Bronchial smooth muscle cell (primary cell): ENCODE measurements at places on chromosomes 12 and 14. TPM values are rescaled to one million over a fixed set of nuclear protein-coding genes. Genes with fewer than 3 reads are reported as not detected.

Gene POTEG
- not detected in 2 replicates for total RNA-seq

Gene CHST11
- 2.1 and 3.5 TPM in 2 replicates for total RNA-seq

Gene CCDC177
- total RNA-seq = 0.09 TPM in 1 of 2 replicates, not detected in the other

Gene FOXG1
- 0.26 and 0.79 TPM in 2 replicates for total RNA-seq

Gene SERPINA10
- not detected in 2 replicates for total RNA-seq

Gene CIT
- total RNA-seq = 5.5 and 11.5 TPM in 2 replicates

Gene CEBPE
- 0.16 TPM in 1 of 2 replicates, not detected in the other for total RNA-seq

Gene ALDH1L2
- total RNA-seq = 21.1 and 29.5 TPM in 2 replicates

Gene JPH4
- total RNA-seq = under 0.01 TPM in 1 of 2 replicates, not detected in the other

Gene TAS2R46
- total RNA-seq = 1.2 and 1.7 TPM in 2 replicates

Gene DNAH10
- total RNA-seq = 0.09 and 0.32 TPM in 2 replicates

Gene MBIP
- 7.5 and 9.3 TPM in 2 replicates for total RNA-seq

Gene IAPP
- not detected in 2 replicates for total RNA-seq

Gene C12orf42
- total RNA-seq = not detected in 2 replicates

Gene LRP1-AS
- total RNA-seq = 0.17 TPM in 1 of 2 replicates, not detected in the other

Gene SRRM4
- total RNA-seq = under 0.01 TPM in 1 of 2 replicates, not detected in the other

Gene ARHGAP9
- total RNA-seq = 0.32 TPM in 1 of 2 replicates, not detected in the other

Gene DAO
- not detected in 2 replicates for total RNA-seq

Gene PROX2
- total RNA-seq = not detected in 2 replicates

Gene SPIC
- not detected in 2 replicates for total RNA-seq

Gene TMEM253
- total RNA-seq = not detected in 2 replicates
